Mesenchymal stem cell (in vitro differentiated cells and primary cell): ENCODE measurements at places on chromosomes 5 and 9.

DNA sequence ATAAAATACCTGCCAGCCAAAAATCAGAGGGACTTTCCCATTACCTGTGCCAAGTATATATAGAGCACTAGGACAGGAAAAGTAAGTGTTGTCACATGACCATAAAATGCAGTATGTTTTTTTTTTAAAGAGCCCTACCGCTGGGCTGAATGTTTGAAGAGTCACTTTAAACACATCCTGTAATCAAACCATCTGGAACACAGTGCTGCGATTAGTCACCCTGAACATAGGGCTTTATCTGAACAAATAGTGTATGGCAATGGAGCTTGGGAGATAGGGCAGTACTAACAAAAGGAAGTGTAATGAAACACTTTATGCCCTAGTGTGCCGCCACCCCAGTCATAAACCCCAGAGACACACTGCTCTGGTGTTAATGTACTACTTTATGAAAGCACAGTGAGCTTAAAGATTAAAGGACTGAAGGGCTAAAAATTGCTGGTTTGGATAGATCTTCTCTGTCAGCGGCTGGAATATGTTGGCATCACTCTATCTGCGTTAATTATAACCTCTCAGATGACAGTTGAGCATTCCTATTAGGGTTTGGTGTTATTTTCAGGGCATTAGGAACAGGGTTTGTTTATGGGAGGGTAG lies 90.4 kb downstream of the ZNF608 start:
- H3K36me3 ChIP-seq: no peaks in the 10 kb centered on the region
- H3K27me3 ChIP-seq: no peaks in the 10 kb centered on the region

GRCh38 chr9:112819635-112820496 lies 69.3 kb downstream of the SNX30 start:
- no peak overlapping the region for H3K4me3 ChIP-seq
- H3K36me3 ChIP-seq: peaks cover 7% of the 10 kb centered on the region
- peak; percentile 75 for DNase-seq
- no peak overlapping the region for H3K27ac ChIP-seq
- H3K4me1 ChIP-seq: peaks cover 2% of the 10 kb centered on the region

- H3K27ac ChIP-seq: no peak overlapping the region
- H3K4me1 ChIP-seq: peaks cover 11% of the 10 kb centered on the region
- no peaks in the 10 kb centered on the region for H3K27me3 ChIP-seq
- DNase-seq: no peak
These were observed 3.3 kb downstream of the AFAP1L1 start for GRCh38 chr5:149274939-149275338.

- H3K36me3 ChIP-seq: peaks cover 40% of the 10 kb centered on the region
- no peak overlapping the region for H3K4me3 ChIP-seq
- H3K27ac ChIP-seq: no peak overlapping the region
- DNase-seq: no peak
These were observed 21.2 kb downstream of the ANXA1 start for GRCh38 chr9:73172901-73173215.

- no peaks in the 10 kb centered on the region for H3K27me3 ChIP-seq
- no peaks in the 10 kb centered on the region for H3K36me3 ChIP-seq
- peak; percentile 62 for DNase-seq
- H3K27ac ChIP-seq: no peak overlapping the region
- no peak overlapping the region for H3K4me3 ChIP-seq
These were observed 56.3 kb upstream of the KCNN2 start for GRCh38 chr5:114305402-114306207.

GRCh38 chr9:34380511-34381315 lies 4.0 kb upstream of the MYORG start:
- no peaks in the 10 kb centered on the region for H3K36me3 ChIP-seq
- H3K27me3 ChIP-seq: peaks cover 33% of the 10 kb centered on the region
- peaks cover 32% of the 10 kb centered on the region for H3K4me1 ChIP-seq
- peak; percentile 80 for DNase-seq
- no peak overlapping the region for H3K27ac ChIP-seq

GRCh38 chr5:2852446-2852845 lies 101.0 kb upstream of the IRX2 start:
- no peak overlapping the region for H3K4me3 ChIP-seq
- H3K27me3 ChIP-seq: no peaks in the 10 kb centered on the region
- H3K36me3 ChIP-seq: no peaks in the 10 kb centered on the region
- no peak overlapping the region for H3K27ac ChIP-seq
- no peak for DNase-seq
- H3K4me1 ChIP-seq: no peaks in the 10 kb centered on the region

DNA sequence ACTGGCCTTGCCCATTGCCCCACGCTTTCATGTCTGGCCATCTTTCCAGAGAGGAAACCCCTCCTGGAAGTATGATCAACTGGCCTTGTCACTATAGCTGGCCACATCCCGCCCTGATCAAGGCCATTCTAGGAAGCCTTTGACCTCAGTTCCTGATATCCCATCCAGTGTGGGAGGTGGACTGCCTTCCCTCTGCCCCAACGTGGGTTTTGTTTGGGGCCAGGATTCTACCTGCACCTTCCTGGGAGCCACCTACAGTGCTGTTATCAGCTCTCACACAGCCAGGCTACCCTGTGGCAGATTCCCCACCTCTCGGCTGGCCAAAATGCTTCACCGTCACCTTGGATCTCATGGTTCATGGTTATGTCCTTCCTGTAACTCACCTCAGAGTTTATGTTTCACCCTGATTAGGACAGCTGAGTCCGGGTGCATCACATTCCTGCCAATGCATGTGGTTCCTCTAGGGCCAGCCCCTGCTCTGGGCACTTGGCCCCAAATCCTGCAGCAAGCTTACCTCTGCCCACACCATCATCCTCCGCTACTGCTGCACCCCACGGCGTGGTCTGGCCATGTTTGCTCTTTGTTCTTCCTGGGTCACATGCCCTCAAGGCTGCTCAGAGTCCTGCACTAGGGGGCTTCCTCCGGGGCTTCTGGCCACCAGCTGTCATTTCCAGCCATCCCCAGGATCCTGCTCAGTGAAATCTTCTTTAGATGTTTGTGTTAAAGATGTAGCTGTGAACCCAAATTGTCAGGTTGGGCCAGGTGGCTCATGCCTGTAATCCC lies 24.2 kb upstream of the S1PR3 start:
- peaks cover 12% of the 10 kb centered on the region for H3K27me3 ChIP-seq

DNA sequence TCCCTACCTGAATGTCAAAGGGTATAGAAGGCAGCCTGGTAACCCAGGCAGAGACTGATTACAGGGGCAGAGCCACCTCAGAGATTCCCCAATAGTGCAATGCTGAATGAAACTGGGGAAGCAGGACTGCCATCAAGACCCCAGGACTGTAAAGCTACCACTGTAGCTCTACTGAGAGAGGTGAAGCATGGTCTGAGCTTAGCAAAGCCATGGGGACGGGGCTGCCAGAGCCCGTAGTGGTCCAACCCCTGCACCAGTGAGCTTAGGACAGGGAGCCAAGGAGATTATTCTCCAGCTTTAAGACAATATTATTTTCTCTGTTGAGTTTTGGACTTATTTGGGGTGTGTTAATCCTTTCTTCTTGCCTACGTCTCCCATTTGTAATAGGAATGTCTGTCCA lies 679.3 kb upstream of the GRAMD2B start:
- no peak for DNase-seq
- H3K27me3 ChIP-seq: no peaks in the 10 kb centered on the region
- H3K27ac ChIP-seq: no peak overlapping the region
- H3K4me3 ChIP-seq: no peak overlapping the region
- no peaks in the 10 kb centered on the region for H3K4me1 ChIP-seq

GRCh38 chr5:72541501-72542225 lies 34.5 kb upstream of the ZNF366 start:
- no peak overlapping the region for H3K27ac ChIP-seq
- no peak overlapping the region for H3K4me3 ChIP-seq
- DNase-seq: no peak
- no peaks in the 10 kb centered on the region for H3K36me3 ChIP-seq
- peaks cover 4% of the 10 kb centered on the region for H3K4me1 ChIP-seq

GRCh38 chr9:89436963-89437625 lies 60.8 kb downstream of the SEMA4D start:
- H3K27me3 ChIP-seq: peaks cover 5% of the 10 kb centered on the region
- peaks cover 45% of the 10 kb centered on the region for H3K36me3 ChIP-seq
- peaks cover 53% of the 10 kb centered on the region for H3K4me1 ChIP-seq
- DNase-seq: no peak
- H3K4me3 ChIP-seq: no peak overlapping the region

DNA sequence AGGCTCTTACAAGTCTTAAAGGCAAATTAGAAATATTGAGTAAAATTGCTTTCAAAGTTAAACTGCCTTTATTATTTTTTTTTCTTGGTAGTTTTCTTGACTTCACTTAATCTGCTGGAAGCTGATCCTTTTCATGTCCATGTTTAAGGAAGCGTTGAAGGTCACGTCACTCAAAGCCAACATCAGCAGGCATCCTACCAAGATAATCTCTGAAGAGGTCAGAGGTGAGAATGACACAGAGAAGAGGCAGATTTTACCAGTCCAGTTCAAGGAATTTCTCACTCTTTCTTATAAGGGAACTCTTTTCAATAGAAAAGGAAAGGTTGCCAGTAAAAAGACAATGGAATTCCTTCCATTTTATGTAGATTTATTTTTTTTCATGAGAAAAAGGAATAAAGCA lies 259.8 kb downstream of the ANXA1 start:
- no peak for DNase-seq
- H3K27ac ChIP-seq: no peak overlapping the region
- no peaks in the 10 kb centered on the region for H3K4me1 ChIP-seq
- H3K27me3 ChIP-seq: no peaks in the 10 kb centered on the region

- no peak for DNase-seq
- H3K36me3 ChIP-seq: no peaks in the 10 kb centered on the region
- no peak overlapping the region for H3K4me3 ChIP-seq
- H3K27me3 ChIP-seq: no peaks in the 10 kb centered on the region
These were observed 39.9 kb upstream of the SEMA6A start for GRCh38 chr5:116614603-116614920.

GRCh38 chr9:129208207-129209032 lies 30.4 kb upstream of the IER5L start:
- no peak overlapping the region for H3K4me3 ChIP-seq
- H3K27ac ChIP-seq: no peak overlapping the region
- no peak for DNase-seq

GRCh38 chr9:118009614-118010013 lies 305.4 kb downstream of the TLR4 start:
- H3K36me3 ChIP-seq: no peaks in the 10 kb centered on the region
- no peaks in the 10 kb centered on the region for H3K4me1 ChIP-seq
- no peak overlapping the region for H3K4me3 ChIP-seq
- H3K27ac ChIP-seq: no peak overlapping the region

DNA sequence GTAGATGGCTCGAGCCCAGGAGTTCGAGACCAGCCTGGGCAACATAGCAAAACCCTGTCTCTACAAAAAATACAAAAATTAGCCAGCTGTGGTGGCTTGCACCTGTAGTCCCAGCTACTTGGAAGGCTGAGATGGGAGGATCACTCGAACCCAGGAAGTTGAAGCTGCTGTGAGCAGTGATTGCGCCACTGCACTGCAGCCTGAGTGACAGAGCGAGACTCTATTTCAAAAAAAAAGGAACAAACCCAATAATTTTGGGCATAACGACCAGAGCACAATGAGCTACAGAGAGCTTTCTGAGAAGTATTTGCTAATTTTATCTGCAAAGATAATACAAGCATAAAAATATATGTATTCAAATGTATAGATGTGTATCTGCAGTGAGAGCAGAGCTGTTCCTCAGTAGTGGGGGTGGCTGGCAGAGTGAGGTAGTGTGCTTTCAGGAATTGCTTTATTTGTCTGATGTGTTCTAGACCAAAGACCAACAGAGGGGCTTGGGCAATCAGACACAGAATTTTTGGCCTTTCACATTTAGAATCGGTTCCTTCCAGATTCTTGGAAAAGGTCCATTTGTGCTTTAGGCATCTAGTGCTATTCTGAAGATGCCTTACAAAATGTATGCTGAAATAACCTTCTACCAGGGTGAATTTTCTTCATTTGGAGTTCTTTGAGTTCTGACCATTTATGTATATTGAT lies 5.2 kb downstream of the DOCK8 start:
- no peak overlapping the region for H3K27ac ChIP-seq
- peaks cover 17% of the 10 kb centered on the region for H3K27me3 ChIP-seq
- DNase-seq: no peak
- H3K36me3 ChIP-seq: no peaks in the 10 kb centered on the region
